Amygdala (tissue), 56 donors: ENCODE measurements at places on chromosomes 7 and 10.

DNA sequence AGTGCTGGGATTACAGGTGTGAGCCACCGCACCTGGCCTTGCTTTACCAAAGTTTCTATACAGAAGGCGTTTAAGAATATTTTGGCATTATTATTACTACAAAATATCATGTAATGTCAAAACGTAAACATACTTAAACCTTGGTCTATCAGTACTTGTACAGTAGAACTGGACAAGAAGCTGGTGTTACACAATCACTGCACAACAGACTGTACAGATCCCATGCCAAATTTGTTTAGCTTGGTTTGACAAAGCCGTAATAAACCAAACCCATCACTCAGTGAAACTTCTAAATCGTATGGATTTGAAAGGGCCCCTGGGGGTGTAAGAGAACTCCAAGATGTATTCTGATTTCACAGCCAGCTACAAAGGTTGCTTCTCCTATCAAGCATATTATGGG is 51.8 kb upstream of the RHEB start:
- no peak for DNase-seq

GRCh38 chr7:37532636-37533035 is 84.0 kb upstream of the ELMO1 start:
- no peak for DNase-seq

- no peak for DNase-seq
These were observed 1.8 kb downstream of the HOXA2 start for GRCh38 chr7:27100694-27101170.

GRCh38 chr10:119406601-119407253 is 135.8 kb downstream of the RGS10 start:
- DNase-seq, result no peak

DNA sequence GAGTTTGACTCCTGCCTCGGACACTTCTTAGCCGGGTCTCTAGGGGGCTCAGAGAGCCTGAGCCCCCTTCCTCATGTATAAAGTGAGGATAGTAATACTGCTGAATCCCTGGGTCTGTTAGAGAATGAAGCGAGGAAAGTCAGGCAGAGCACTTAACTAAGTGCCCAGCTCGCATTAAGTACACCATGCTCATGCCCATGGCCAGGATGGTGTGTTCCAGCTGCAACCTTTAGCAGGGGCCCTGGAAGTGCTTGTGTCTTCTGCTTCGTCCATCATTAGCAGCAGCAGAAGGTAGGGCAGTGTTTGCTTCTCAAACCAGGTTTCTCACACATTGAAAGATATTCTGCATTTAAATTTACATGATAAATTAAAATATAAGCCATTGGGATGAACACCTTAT is 27.3 kb upstream of the WDFY4 start:
- no peak for DNase-seq

DNA sequence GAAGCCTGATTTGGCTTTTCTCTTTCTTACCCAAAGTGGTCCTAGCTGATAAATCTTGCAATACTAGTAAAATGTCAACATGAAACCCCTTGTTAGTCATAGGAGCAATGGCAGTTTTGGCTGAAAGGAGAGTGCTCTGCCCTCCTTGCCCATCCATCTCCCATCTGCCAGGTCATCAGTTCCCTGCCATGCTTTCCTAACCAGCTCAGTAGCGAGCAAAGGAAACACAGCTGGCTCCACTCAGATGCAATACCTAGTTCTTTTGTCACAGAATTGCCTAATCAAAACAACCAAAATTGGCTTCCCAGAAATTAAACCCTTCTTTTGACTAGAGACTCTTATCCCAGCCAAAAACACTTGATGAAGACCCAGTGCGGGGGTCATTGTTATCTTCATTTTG is 733.0 kb downstream of the CCSER2 start:
- no peak for DNase-seq

DNA sequence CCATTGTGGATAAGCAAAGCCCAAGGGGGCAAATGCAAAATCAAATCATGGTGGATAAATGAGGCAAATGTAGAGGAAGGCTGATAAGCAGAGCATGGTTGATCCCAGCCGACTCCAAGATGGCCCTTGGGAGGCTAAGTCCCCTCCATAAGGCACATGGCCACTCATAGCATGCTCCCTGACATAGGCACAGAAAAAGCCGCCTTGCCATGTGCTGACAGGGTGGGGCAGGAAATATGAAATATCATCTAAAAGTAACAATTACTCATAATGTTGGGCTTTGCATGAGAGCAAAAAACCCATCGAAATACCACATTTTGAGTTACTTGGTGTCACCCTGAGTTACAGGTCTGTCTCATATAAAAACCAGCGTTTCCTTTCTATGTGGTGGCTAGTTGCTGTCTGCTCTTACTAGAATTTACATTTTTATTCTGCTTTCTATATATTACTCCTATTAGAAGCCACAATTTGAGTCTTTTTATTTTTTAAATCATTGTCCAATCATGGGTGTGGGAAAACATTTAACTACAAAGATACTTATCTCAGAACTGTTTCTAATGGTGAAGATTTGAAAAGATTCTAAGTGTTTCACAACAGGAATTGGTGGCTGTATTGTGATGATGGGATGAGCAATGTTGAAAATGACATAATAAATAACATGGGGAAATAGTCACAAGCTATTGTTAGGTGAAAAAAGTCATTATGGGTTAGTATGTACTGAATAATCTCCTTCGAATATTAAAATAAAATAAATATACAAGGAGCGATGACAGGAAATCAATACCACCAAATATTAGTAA is 102.7 kb downstream of the CUBN start:
- DNase-seq, result no peak

DNA sequence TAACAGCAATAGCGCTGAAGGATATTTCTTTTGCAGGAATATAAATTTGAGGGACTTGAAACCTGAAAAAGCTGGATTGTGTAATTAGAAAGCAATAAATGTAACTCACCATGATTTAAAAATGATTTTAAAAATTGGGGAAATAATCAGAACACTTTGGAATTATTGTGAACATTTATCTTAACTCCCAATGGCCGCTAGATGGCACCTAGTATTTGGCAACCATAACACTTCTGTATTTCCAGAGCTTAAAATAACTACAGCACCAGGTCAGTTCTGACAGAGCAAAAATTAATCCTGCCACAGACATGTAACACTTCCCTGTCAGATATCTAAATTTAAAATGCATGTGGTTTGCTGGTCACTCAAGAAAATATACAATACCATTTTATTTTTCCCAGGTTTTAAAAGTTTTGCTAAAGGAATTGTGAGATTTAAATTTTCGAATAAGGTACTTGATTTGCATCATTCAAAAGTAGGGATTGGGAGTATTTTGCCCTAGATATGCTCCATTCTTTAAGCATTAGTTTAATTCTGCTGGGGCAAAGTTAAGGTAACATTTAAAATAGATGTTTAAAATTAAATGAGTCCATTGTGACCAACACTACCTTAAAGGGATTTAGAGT is 144.5 kb downstream of the PPP1R3A start:
- DNase-seq, result no peak

- no peak for DNase-seq
These were observed 107.1 kb upstream of the FZD8 start for GRCh38 chr10:35749230-35749629.

DNA sequence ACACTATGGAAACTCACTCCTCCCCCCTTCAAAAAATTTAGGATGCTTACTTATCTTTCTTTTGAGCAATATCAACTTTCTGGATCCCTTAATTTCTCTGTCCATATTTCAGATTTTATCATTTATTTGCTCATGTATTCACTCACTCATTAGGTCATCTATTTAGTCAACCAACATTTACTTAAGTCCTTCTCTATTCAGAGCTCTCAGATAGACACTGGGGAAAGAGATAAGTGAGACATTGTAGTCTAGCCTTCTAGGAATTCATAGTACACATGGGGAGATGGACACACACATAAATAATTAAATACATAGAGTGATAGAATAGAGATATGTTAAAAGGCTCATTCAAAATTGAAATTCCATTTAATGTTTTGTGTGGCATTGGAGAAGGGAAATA is 9.2 kb downstream of the CPN1 start:
- no peak for DNase-seq

DNA sequence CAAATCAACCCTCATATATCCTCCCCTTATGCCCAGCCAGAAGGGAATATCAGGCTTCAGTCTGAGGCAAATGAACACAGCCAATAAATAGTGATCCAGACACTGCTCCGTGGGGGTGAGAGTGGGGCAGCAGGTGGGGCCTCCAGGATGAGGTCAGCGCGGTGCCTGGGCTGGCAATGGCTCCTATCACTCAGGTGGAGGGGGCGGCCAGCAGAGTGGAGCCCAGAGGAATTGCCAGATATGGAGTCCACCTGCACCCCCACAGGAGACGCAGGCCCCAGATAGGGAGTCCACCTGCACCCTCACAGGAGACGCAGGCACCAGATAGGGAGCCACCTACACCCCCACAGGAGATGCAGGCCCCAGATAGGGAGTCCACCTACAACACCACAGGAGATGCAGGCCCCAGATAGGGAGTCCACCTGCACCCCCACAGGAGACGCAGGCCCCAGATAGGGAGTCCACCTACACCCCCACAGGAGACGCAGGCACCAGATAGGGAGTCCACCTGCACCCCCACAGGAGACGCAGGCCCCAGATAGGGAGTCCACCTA is 78.0 kb upstream of the PPP2R2D start:
- DNase-seq, result no peak

DNA sequence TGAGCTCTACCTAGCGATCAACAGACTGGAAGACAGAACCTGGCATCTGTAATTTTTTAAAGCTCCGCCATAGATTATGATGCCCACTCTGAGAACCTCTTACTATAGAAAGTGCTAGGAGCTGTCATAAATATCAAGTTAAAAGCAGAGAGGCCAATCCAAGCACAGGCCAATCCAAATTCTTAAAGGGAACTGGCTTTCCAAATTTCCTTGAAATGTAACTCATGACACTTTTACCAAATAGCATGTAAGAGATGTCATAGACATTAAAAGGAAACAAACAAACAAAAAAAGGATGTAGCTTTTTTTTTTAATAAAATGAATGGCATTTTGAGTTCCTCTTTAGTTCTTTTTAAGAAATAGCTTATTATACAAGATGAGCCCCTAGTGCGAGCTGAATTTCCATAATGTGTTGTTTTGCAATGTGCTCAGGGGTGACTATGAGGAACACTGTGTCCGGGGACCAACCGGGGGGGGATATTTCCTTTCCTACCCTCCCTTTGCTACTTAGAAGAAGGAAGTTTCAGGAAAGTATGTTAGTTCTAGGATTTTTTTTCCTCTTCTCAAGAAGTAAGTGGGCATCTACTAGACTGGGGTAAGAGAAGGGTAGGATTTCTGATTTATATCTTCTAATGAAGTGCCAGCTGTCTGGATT is 23.7 kb upstream of the MRC1 start:
- DNase-seq, result no peak

GRCh38 chr10:126057494-126057893 is 161.1 kb downstream of the FANK1 start:
- DNase-seq, result no peak

- DNase-seq, result no peak
These were observed 406 bp downstream of the SYNPO2L start for GRCh38 chr10:73655257-73655989.

DNA sequence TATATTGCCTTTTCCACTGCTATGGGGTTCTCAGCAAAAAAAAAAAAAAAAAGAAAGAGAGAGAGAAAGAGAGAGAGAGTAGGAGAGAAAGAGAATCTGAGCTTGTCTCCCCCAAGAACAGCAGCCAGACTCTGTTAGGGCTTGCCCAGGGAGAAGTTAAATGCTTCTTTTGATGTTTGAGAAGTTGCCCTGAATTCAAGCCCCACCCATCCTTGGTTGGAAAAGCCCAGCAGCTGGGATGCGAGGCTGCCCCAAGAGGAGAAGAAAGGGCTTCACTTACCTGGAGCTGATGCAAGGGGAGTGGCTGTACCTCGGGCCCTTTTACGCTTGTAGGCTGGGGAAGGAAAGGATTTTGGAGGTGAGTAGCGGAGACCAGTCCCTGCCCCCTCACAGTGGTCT is 20.9 kb upstream of the MGMT start:
- no peak for DNase-seq

DNA sequence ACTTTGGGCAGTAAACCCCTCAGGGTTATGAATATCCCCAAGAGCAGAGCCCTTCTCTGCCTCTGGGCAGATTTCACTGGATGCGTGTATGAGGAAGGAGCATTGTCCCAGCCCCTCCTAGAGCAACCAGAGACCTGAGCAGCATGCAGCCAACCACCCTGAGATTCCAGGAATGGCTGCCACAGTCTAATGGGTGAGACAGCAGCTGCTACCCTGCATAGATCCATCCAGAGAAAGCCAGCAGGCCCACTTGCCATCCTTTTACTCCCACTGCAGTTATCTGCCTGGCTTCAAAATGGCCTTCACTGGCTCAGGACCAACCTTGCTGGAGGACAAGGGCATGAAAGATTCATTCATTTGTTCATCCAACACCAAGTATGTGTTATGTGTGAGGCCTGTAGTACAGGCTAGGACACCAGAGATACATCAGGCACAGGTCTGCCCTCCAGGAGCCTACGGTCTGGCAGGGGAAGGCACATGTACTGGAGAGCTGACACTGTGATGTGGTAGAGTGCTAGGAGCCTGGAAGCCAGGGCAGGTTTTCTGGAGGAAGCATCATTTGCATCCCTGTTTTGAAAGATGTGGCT is 26.2 kb upstream of the C10orf105 start:
- no peak for DNase-seq

GRCh38 chr7:100515072-100515532 is 23.9 kb upstream of the AGFG2 start:
- DNase-seq, result no peak

- DNase-seq, result no peak
These were observed 325.9 kb upstream of the SEMA3D start for GRCh38 chr7:85512790-85513189.

- DNase-seq, result no peak
These were observed 134.8 kb upstream of the KIF5B start for GRCh38 chr10:32190890-32191491.
